Osteocyte (in vitro differentiated cells): ENCODE measurements at places on chromosomes 6 and 20. TPM values are rescaled to one million over a fixed set of nuclear protein-coding genes. Genes with fewer than 3 reads are reported as not detected.

DNA sequence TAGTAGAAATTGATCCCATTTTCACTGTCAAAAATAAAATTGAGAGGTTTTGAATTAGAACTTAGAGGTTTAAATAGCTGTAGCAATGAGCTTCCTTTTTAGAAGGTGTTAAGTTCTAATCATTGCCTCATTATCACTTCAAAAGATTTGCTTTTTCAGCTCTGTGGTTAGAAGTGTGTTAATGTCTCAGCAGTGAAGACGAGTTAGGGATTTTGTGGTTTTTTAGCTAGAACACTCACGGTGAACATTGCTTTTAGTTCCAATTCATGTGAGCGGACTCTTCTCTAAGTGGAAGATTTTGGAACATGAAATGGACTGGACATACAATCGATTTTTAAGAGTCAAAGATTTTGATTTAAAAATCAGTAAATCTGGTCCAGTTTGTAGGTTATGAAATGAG, 12.7 kb upstream of the IFNGR1 start:
- H3K27me3 ChIP-seq = no peaks in the 10 kb centered on the region
- DNase-seq = no peak
- peaks cover 23% of the 10 kb centered on the region for H3K4me1 ChIP-seq
- no peak overlapping the region for H3K4me3 ChIP-seq
- no peaks in the 10 kb centered on the region for H3K36me3 ChIP-seq

Gene EFCAB8
- total RNA-seq = 0.64 and 0.97 TPM in 2 replicates

Gene ZNF334
- total RNA-seq = 3.7 and 4.7 TPM in 2 replicates

GRCh38 chr20:50670126-50670862, 21.0 kb downstream of the RIPOR3 start:
- H3K4me1 ChIP-seq = no peaks in the 10 kb centered on the region
- H3K27me3 ChIP-seq = peaks cover 4% of the 10 kb centered on the region
- no peak for DNase-seq
- no peak overlapping the region for H3K27ac ChIP-seq
- H3K4me3 ChIP-seq = no peak overlapping the region
- H3K36me3 ChIP-seq = no peaks in the 10 kb centered on the region

Gene CLDN20
- total RNA-seq = not detected in 2 replicates

- peak overlapping the region; percentile 23 for H3K27ac ChIP-seq
- H3K27me3 ChIP-seq = no peaks in the 10 kb centered on the region
- H3K36me3 ChIP-seq = no peaks in the 10 kb centered on the region
- H3K4me1 ChIP-seq = peaks cover 21% of the 10 kb centered on the region
- DNase-seq = no peak
These were observed 254.0 kb downstream of the CDC5L start for GRCh38 chr6:44641344-44642031.

Gene SYNJ2
- 94.5 and 95.4 TPM in 2 replicates for total RNA-seq

DNA sequence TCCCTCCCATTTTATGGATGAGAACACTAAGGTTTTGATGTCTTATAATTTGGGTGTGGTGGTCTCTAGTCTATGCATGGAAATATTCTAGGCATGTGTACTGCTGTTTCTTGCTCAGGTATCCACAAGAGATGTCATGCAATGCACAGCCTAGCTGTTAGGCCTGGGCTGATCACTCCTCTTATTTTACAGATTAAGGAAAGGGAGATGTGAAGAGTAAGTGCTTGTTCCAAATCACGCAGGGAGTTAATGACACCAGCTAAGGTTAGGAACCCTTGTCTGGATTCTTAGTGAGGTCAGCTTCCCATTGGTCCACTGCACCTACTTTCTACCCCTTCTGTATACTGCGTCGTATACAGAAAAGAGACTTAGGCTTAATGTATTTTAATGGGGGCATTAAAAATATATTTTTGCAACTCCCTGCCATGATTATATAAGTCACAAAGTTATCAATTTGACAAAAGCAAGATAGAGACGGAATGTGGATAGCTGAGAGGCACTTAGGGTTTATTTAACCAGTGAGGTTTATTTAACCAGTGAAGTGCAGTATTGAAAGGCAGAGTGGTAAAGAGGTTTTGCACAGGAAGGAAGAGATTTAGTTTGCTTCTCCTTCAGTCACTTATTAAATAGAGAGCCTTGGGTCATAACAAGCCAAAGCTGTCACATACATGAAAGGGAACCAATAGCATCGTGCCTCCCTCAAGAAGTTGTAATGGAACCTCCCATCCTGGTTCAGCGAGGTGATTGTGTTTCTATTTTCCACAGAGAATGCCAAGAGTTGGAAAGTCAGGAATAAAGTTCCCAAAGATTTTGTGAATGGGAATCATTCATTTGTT, 95.0 kb upstream of the FAM184A start:
- H3K27me3 ChIP-seq = no peaks in the 10 kb centered on the region
- H3K36me3 ChIP-seq = no peaks in the 10 kb centered on the region
- no peak for DNase-seq
- no peak overlapping the region for H3K27ac ChIP-seq
- no peak overlapping the region for H3K4me3 ChIP-seq

GRCh38 chr6:115613488-115613887, 447.2 kb downstream of the FRK start:
- no peaks in the 10 kb centered on the region for H3K36me3 ChIP-seq
- H3K27me3 ChIP-seq = peaks cover 7% of the 10 kb centered on the region
- H3K27ac ChIP-seq = no peak overlapping the region
- peaks cover 14% of the 10 kb centered on the region for H3K4me1 ChIP-seq
- no peak for DNase-seq

Gene SLX4IP
- total RNA-seq = 5.4 and 6.0 TPM in 2 replicates

DNA sequence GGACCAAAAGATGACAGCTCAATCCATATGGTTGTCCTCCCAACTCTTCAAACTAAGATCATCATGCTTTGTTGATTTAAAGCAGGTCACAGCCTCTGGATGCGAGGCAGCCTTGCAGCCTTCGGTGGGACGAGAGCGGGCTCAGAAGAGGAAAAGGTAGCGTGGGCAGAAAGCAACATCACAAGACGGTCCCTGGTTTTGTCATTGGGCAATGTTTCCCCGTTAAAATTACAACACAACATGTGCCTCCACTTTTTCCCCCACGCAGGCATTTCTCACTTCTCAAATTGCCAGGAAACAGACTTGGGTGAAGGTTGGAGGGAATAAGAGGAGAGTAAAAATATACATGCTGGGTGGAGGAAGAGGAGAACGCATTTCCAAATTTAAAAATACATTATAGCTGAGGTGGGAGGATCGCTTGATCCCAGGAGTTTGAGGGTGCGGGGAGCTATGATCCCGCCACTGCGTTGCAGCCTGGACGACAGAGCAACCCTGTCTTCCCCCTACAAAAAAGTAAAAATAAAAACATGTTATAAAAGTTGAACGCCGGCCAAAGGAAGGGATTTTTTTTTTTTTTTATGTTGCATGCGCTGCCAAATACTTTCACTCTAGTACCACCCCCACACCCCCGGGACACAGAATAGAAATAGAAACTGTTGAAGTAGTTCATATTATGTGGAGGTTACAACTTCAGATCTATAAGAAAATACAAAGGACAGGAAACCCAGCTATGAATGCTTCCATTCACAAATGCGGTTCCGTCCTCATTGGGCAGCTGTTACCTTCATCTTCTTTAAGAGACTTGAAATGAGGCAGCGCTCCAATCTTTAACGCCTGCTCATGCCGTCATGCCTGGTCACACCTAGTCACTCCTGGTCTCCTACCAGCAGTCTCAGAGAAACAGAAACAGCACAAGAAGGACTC, 13.9 kb upstream of the NAA20 start:
- H3K4me1 ChIP-seq = peaks cover 23% of the 10 kb centered on the region
- no peak for DNase-seq
- no peaks in the 10 kb centered on the region for H3K27me3 ChIP-seq
- H3K4me3 ChIP-seq = peak overlapping the region; percentile 36
- H3K27ac ChIP-seq = peak overlapping the region; percentile 65
- peaks cover 36% of the 10 kb centered on the region for H3K36me3 ChIP-seq

DNA sequence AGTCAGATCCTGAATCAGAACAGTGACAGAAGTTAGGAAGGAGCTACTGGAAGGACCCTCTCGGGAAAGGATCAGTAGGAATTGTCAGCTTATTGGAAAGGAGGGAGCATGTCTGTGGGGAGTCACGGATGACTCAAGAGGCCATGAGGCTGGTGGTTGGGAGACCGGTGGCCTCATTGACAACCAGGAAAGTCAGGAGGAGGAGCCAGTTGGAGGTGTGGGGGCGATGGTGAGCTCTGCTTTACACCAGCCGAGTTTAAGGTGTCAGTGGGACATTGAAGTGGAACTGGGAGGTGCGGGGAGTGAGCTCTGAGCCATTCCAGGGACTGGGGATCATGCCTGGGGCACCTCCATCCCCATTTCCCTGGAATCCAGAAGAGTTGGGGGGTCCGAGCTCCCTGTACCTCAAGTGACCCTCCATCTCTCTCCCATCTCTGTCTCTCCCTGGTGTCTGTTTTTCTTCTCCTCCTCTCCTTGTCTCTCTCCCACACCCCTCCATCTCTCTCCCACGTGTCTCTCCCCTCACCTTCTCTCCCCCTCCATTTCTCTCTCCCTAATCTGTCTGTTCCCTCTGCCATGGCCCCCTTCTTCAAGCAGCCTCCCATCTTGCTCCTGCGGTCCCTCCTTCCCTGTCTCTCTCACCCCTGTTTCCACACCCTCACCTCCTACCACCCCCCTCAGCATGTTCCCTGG, 14.3 kb upstream of the ZBTB9 start:
- no peak overlapping the region for H3K4me3 ChIP-seq
- H3K27me3 ChIP-seq = no peaks in the 10 kb centered on the region
- no peak for DNase-seq
- H3K36me3 ChIP-seq = peaks cover 41% of the 10 kb centered on the region
- H3K27ac ChIP-seq = no peak overlapping the region

DNA sequence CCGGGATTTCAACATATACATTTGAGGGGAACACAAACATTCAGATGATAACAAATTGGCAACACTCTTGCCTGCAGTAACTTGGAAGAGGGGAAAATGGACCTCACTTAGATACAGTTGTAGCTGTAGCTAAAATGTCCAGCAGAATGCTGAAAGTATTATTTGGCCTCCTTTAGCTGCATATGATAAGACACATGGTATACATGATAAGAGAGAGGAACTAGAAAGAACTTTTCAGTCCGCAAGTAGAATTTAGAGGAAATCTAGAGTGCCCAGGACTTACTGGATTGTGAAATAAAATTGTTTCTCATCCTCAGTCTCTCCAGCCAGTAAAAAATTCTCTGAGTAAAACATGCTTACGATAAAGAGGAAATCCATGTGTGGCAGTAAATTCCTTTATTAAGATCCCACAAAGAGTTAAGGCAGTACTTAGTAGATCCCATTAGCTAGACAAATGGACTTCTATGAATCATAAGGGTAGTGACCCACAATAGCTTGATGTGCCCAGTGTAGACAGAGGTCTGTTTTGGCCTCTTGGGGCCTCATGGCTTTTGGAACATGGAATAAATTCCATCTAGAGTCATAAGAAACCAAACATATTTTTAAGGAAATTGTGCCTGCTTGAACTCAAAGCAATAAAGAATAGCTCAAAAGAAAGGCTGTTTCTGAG, 87.9 kb upstream of the RBM24 start:
- no peak overlapping the region for H3K4me3 ChIP-seq
- H3K27me3 ChIP-seq = peaks cover 12% of the 10 kb centered on the region
- H3K27ac ChIP-seq = no peak overlapping the region
- no peak for DNase-seq
- no peaks in the 10 kb centered on the region for H3K36me3 ChIP-seq

Gene PEX3
- 14.7 and 17.9 TPM in 2 replicates for total RNA-seq

DNA sequence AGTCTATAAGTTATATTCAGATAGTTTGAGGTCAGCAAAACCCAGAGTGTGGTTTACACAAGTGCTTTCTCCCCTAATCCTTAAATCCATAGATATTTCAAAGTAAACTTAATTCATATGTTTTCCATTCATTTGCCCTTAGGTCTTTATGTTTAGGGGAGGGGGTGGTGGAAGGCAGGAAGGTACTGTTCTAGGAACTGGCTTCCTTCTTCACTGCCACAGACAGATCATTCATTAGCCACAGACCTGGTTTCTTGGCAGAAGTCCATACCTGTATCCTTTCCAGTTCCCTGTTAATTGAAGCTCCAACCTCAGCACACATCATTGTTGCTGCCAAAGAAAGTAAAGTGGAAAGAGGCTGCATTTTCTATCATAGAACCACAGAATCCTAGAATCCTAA, 123.0 kb downstream of the AIG1 start:
- no peak overlapping the region for H3K27ac ChIP-seq
- no peak overlapping the region for H3K4me3 ChIP-seq
- no peak for DNase-seq
- H3K27me3 ChIP-seq = no peaks in the 10 kb centered on the region
- peaks cover 63% of the 10 kb centered on the region for H3K4me1 ChIP-seq
